H1 (cell line): ENCODE measurements at places on chromosomes 16 and 17. TPM values are rescaled to one million over a fixed set of nuclear protein-coding genes. Genes with fewer than 3 reads are reported as not detected.

DNA sequence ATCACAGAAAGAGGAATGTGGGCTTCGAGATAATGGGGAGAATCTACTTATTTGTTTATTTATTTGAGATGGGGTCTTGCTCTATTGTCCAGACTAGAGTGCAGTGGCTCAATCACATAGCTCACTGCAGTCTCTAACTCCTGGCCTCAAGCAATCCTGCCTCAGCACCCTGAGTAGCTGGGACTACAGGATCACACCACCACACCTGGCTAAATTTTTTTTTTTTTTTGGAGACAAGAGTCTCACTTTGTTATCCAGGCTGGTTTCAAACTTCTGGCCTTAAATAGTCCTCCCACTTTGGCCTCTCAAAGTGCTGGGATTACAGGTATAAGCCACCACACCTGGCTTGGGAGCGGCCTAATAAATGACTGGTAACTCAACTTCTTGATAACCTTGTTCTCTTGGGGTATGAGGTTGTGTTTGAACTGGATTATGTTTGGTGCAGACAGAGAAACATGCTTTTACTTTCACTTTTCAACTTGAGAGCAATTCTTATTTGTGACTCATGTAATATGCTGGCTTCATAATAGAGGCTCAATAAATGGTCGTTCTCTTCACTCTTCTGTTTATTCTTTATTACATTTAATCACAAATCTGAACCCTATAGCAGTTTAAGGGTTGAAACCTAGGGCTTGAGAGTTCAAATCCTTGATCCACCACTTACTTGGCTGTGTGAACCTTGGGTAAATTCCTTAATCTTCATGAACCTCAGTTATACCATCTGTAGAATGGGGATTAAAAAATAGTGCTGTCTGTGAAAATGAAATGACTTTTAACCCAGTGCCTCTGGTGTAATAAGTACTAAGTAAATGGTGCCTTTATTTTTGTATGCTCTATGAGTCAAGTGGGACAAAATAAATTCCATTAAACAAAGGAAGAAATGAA lies 129.1 kb upstream of the HS3ST2 start:
- no peaks in the 10 kb centered on the region; the same call in none of the 2 replicates for H3K4me1 ChIP-seq
- no peak for DNase-seq
- H3K27me3 ChIP-seq, result no peaks in the 10 kb centered on the region
- H3K4me3 ChIP-seq, result no peak overlapping the region
- H3K27ac ChIP-seq, result no peak overlapping the region

DNA sequence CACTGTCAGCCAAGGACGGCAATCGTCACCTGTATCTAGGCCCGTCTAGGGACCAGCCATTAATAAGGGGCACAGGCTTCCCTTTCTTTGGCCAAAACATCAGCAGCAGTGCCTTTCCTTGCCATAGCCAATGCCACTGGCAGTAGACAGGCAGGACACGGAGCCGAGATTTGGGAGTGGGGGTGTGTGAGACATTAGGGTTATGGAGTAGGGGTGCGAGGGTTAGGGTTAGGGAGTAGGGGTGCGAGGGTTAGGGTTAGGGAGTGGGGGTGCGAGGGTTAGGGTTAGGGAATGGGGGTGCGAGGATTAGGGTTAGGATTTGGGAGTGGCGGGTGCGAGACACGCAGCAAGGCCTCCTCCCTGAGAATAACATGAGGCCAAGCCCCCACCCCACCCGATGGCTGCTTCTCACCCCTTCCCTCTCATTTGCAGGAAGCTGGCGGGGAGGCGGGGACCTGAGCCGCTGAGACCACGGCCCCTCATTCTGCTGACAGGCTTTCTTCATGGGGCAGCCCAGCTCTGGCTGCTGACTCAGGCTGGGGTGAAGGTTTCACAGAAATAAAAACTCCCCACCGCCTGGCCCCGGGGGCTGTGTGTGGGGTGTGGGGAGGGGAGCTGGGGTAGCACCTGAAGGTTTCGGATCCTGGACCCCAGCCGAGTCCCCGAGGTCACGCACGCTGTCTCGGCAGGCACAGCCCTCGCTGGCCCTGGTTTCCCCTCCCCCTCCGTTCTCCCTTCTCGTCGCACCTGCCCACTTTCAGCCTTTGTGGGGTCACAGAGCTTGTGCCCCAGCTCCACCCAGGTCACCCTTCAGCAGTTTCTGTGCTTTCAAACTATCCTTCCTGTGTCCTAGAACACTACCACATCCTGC lies 93.8 kb downstream of the PGS1 start:
- no peaks in the 10 kb centered on the region for H3K27me3 ChIP-seq
- no peak overlapping the region for H3K27ac ChIP-seq
- DNase-seq, result no peak
- no peaks in the 10 kb centered on the region for H3K4me1 ChIP-seq
- H3K36me3 ChIP-seq, result no peaks in the 10 kb centered on the region

DNA sequence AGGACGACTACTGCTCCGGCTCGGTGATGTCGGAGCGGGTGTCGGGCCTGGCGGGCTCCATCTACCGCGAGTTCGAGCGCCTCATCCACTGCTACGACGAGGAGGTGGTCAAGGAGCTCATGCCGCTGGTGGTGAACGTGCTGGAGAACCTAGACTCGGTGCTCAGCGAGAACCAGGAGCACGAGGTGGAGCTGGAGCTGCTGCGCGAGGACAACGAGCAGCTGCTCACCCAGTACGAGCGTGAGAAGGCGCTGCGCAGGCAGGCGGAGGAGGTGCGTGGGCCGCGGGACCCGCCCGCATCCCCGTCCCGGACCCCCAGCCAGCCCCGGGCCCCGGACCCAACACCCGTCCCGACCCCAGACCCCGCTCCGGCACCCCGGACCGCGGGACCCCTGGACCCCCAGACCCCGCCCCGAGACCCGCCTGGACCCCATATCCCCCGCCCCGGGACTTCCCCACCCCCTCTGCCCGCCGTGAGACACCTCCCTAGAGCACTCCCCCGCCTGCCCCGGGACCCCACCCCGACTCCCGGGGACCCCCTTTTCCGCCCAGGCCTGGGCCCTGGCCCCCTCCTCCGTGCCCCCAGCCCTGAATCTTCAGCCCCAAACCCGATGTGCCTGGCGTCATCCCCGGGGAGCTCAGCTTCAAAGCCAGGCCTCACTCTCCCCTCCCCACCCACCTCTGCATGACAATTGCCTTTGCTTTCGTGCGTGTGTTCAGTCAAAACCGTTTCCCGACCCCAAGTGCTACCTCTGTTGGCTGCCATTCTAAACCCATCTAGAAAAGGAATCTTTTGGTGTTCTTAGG lies 594 bp downstream of the MAPK8IP3 start:
- DNase-seq, result peak; percentile 48
- H3K27me3 ChIP-seq, result no peaks in the 10 kb centered on the region
- H3K4me1 ChIP-seq, result peaks cover 16% of the 10 kb centered on the region
- H3K4me3 ChIP-seq, result peak overlapping the region; percentile 97

GRCh38 chr17:68326681-68327080 lies 35.4 kb downstream of the ARSG start:
- no peaks in the 10 kb centered on the region; the same call in 1 of the 2 replicates for H3K4me1 ChIP-seq
- H3K4me3 ChIP-seq, result no peak overlapping the region
- DNase-seq, result no peak

GRCh38 chr17:74164446-74165045 lies 38.9 kb upstream of the RPL38 start:
- DNase-seq, result no peak
- no peaks in the 10 kb centered on the region; the same call in 1 of the 2 replicates for H3K4me1 ChIP-seq
- no peaks in the 10 kb centered on the region for H3K27me3 ChIP-seq
- H3K36me3 ChIP-seq, result no peaks in the 10 kb centered on the region

GRCh38 chr16:27234603-27235002 lies 31.3 kb downstream of the KDM8 start:
- H3K27ac ChIP-seq, result no peak overlapping the region
- no peaks in the 10 kb centered on the region for H3K36me3 ChIP-seq
- no peaks in the 10 kb centered on the region; the same call in 1 of the 2 replicates for H3K4me1 ChIP-seq
- no peak overlapping the region for H3K4me3 ChIP-seq

GRCh38 chr16:29857133-29857760 lies 5.8 kb downstream of the CDIPT start:
- no peak overlapping the region for H3K4me3 ChIP-seq
- no peaks in the 10 kb centered on the region for H3K27me3 ChIP-seq
- no peak overlapping the region for H3K27ac ChIP-seq
- H3K36me3 ChIP-seq, result peaks cover 5% of the 10 kb centered on the region

DNA sequence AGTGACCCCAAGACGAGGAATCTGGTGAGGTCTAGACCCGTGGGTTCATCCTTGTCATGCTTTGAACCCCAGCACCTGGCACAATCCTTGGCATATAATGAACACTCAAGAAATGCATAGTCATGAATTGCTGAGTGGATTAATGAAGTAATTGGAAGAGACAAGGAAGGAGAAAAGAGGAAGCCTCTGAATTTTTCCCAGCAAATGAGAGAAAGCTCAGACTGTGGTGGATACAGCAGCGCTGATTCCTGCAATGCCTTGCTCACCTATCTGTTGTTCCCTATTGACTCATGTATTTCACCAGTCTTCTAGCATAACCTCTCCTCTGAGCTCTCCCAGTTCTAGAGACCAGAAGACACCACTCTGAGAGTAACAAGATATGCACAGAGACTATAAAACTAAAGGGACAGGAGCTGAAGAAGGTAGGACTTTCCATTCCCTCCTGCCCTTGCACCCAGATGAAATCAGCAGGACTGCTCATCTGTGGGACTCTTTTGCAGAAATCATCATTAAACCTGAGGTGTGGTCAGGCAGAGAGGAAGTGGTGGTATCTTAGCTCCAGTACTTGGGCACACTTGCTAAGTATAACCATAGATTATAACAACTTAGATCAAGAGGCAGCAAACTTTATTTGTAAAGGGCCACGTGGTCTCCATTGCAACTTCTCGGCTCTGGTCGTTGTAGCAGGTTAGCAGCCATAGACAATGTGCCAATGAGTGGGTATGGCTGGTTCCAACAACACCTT lies 102.8 kb downstream of the MAF start:
- DNase-seq, result no peak
- no peaks in the 10 kb centered on the region for H3K36me3 ChIP-seq
- no peaks in the 10 kb centered on the region for H3K4me1 ChIP-seq
- no peak overlapping the region for H3K27ac ChIP-seq
- H3K27me3 ChIP-seq, result no peaks in the 10 kb centered on the region

- H3K36me3 ChIP-seq, result no peaks in the 10 kb centered on the region
- H3K27me3 ChIP-seq, result no peaks in the 10 kb centered on the region
- no peak overlapping the region for H3K4me3 ChIP-seq
- no peaks in the 10 kb centered on the region for H3K4me1 ChIP-seq
- H3K27ac ChIP-seq, result no peak overlapping the region
These were observed 43.9 kb downstream of the FBXL20 start for GRCh38 chr17:39357488-39357887.

DNA sequence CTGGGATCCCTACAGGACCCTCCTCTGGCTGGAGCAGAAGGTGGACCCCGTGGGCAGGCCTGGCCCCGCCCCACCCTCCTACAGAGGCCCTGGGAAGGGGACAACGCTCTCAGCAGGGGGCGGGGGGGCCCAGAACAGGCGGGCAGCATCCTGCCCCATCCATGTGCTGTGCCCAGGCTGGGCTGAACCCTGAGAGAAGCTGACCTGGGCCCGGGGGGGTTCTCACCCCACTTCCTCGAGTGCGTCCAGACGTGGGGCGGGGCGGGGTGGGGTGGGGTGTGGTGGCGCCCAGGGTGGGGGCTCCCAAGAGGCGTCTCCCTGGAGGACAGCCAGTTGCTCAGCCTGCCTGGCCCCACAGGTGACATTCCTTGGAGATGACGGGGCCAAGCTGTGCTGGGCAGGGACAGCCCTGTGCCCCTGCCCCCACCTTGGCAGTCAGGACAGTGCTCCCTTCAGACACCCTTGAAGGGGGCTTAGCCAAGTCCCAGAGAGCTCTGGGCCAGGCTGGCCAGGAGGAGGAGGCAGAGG lies 390 bp upstream of the UNC13D start:
- no peak for DNase-seq
- H3K4me3 ChIP-seq, result no peak overlapping the region
- H3K4me1 ChIP-seq, result peaks cover 7% of the 10 kb centered on the region; the same call in 1 of the 2 replicates
- H3K36me3 ChIP-seq, result peaks cover 20% of the 10 kb centered on the region

GRCh38 chr17:79671085-79671694 lies 59.6 kb upstream of the ENPP7 start:
- H3K27me3 ChIP-seq, result no peaks in the 10 kb centered on the region
- no peak overlapping the region for H3K4me3 ChIP-seq
- no peaks in the 10 kb centered on the region for H3K4me1 ChIP-seq
- no peak for DNase-seq
- no peak overlapping the region for H3K27ac ChIP-seq

- H3K27ac ChIP-seq, result no peak overlapping the region
- H3K36me3 ChIP-seq, result no peaks in the 10 kb centered on the region
- H3K27me3 ChIP-seq, result no peaks in the 10 kb centered on the region
- peaks cover 13% of the 10 kb centered on the region; the same call in 1 of the 2 replicates for H3K4me1 ChIP-seq
These were observed 23.8 kb upstream of the SUPT4H1 start for GRCh38 chr17:58375811-58376210.

DNA sequence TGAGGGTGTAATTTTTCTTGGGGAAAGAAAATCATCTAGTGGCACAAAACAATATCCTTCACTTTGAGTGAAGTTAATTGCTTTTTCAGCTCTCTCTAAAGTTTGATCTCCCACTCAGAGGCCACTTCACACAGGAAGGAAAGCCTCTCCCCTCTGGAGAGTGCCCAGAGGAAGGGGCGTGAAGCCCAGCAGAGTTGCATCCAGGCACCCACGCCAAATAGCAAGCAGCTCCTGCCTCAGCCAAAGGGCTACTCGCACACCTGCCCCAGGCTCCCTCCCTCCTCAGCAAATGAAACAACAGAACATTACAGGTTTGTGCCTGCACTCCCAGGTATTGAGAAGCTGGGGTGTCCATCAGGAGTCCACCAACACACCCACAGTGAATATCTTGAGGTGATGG lies 183.0 kb upstream of the RPL38 start:
- H3K27ac ChIP-seq, result no peak overlapping the region
- no peaks in the 10 kb centered on the region; the same call in 1 of the 2 replicates for H3K4me1 ChIP-seq
- DNase-seq, result no peak
- H3K4me3 ChIP-seq, result no peak overlapping the region
- H3K36me3 ChIP-seq, result no peaks in the 10 kb centered on the region

DNA sequence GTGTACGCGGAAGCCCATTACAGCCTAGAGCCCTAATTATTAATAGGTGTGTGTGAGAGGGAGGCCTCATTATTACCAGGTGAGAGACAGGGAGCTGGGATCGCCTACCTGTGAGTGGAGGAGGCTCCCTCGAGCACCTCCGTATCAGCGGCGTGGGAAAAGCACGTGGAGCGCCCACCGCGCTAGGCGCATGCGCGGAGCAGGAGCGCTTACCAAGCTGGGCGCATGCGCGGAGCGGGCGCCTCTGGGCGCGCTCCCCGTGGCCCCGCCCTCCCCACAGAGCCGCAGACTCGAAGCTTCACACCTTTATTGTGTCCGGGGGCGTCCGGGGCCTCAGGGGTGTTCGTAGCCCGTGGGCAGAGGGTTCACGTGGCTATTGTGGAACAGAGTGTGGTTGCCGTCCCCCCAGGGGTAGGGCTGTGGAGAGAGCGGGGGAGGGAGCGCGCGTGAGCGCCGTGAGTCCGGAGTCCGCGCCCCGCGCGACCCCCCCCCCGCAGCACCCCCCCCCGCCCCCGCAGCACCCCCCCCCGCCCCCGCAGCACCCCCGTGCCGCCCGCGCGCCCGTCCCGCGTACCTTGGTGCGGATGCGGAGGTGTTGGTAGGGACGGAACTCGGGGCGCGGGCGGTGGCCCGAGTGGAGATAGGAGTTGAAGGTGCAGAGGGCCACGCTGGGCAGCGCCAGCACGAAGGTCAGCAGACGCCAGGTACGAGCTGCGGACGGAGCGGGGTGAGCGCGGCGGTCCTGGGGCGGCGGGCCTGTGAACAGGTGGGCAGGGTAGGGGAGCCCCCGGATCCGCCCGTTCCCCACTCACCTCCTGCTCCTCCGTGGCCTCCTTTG lies 500 bp downstream of the COX6A2 start:
- H3K27ac ChIP-seq, result no peak overlapping the region
- no peaks in the 10 kb centered on the region; the same call in 1 of the 2 replicates for H3K4me1 ChIP-seq
- peak overlapping the region; percentile 50 for H3K4me3 ChIP-seq
- DNase-seq, result no peak
- H3K27me3 ChIP-seq, result peaks cover 5% of the 10 kb centered on the region
- no peaks in the 10 kb centered on the region for H3K36me3 ChIP-seq

Gene CES3
- 1.6 and 1.7 TPM in 2 replicates for total RNA-seq

Gene CCL14
- not detected in 2 replicates for total RNA-seq

Gene GLTPD2
- total RNA-seq, result not detected in 2 replicates
